CD8-positive, alpha-beta memory T cell (primary cell): ENCODE measurements at places on chromosomes 12 and 14. TPM values are rescaled to one million over a fixed set of nuclear protein-coding genes. Genes with fewer than 3 reads are reported as not detected.
A peak's percentile ranks its signal among the peaks of the same experiment; 100 is the strongest.

GRCh38 chr12:107094183-107094448 lies 767 bp upstream of the CRY1 start:
- DNase-seq, result no peak

- DNase-seq, result no peak
Observed at GRCh38 chr12:27297566-27297965, 35.1 kb upstream of the BMAL2 start.

GRCh38 chr14:80933282-80933681 lies 8.3 kb downstream of the CEP128 start:
- no peak for DNase-seq

DNA sequence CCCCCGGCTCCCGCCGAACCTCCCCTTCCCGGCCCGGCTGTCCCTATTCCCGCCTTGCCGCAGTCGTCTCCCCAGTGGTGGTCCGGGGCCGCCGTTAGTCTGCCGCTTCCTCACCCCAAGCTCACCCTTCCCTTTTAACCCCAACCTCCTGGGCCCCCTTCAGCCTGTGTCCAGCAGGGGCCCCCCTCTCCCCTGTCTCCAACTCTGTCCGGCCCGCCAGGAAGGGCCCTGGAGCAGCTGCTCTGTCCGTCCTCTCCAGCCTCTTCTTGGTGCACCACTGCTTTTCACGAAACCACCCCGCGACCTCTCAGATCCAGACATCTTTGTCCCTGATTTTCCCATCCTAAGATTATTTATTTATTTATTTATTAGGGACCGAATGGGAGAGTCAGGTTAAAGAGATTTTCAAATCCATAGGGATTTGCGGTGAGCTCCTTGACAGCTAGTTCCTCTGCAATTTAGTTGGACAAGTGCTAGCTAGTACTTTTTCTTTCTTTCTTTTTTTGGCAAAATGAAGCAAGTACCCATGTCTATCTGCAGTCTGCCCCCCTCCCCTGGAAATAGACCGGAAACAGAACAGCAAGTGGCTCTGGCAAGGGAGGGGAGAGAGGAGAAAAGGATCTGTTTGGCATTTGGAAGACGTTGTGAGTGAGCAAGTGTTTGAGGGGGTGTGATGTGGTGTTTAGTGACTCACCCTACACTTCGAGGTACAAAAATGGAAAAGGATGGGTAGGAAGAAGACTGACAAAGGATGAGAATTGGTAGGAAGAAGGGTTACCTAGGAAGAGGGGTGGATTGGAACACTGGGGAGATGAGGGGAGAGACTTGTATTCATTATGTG lies 632 bp downstream of the UBR7 start:
- peak; percentile 10 for DNase-seq

DNA sequence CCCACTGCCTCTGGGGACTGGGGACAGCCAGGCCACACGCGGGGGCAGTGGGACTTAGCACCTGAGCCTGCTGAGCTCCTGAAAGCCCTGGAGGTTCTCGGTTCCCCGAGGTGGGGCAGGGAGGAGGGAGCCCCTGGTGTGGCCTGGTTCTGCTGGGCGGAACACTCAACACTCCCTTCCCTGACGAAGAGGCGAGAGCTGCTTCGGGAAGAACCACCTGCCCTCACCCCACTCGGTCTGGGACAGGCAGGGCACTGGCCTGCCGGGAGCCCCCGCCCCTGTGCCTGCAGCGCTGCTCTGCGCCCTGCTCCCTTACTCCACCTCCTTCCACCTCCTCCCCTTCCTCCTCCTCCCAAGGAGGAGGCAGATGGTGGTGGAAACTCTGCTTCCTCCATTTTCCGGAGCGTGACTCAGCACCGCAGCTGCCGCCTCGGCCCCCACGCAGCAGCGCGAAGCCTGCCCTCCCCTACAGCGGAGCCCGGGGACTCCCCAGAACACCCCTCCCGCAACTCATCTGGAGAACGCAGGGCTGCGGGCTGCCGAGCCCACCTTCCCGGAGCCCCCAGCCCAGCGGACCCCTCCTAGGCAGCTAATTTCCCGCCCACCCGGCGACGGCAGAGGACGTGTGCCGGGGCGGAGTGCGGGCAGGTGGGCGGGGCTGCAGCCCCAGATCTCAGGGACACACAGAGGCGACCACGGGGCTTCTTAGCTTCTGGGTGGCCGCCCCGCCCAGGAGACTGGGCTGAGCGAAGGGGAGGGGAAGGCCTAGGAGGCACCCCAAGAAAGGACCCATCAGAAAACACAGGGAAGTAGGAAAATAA lies 11.7 kb upstream of the INF2 start:
- peak; percentile 40 for DNase-seq

GRCh38 chr14:38042322-38042721 lies 165.4 kb upstream of the SSTR1 start:
- DNase-seq, result no peak

GRCh38 chr14:22570132-22570949 lies 18.7 kb downstream of the DAD1 start:
- peak; percentile 70 for DNase-seq

- DNase-seq, result no peak
Observed at GRCh38 chr14:87030197-87030596, 962.8 kb downstream of the GALC start.

DNA sequence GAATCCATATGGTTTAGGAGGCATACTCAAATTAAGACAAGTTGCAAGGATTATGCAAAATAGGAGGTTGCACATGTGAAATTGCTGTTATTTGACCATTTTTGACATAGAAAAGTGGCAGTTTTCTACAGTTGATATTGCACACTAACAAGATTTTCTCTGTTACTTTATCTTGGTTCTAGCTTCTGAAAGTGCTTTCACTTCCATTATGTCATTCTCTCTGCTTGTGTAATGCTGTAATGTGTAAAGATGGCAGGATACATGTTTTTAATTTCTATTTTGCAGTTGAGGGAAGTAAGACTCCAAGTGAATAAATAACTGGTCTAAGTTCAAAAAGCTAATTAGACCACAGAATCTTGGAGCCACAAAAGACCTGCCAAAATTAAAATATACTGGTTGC lies 60.6 kb downstream of the MYRFL start:
- no peak for DNase-seq

GRCh38 chr12:96228566-96229248 lies 34.5 kb downstream of the ELK3 start:
- no peak for DNase-seq

- DNase-seq, result no peak
Observed at GRCh38 chr14:92626041-92626440, 112.5 kb downstream of the RIN3 start.

Gene CMTM5
- total RNA-seq, result not detected

Gene EPYC
- not detected for total RNA-seq

Gene FAM181A
- total RNA-seq, result not detected

Gene APPL2
- 14.9 TPM for total RNA-seq

Gene C12orf50
- not detected for total RNA-seq

Gene SRSF9
- 269 TPM for total RNA-seq

Gene GZMH
- 131 TPM for total RNA-seq

Gene KLRC3
- 3.0 TPM for total RNA-seq

Gene USP44
- total RNA-seq, result 5.8 TPM

Gene MYRFL
- total RNA-seq, result not detected
